Activated T-cell treated with anti-CD3 and anti-CD28 coated beads, Interleukin-2, amount 50 U/mL, for 4 hours (primary cell): ENCODE measurements at places on chromosomes 7 and 10.
A peak's percentile ranks its signal among the peaks of the same experiment; 100 is the strongest.

DNA sequence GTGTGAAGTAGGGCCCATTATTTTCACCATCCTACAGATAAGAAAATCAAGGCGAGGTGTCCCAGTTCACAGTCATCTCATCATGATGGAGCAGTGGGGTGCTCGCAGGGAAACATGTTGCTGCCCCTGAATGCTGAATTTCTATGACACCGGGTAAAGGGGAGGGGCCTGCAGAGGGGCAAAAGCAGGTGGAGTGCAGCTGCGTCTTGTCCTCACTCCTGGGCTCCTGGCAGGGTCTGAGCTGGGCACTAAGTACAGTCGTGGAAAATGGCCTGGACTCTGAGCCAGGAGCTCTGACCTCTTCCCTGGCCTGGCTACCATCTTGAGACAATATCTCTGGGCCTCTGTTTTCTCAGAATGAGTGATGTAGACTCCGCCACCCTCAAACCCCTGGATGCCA lies 253.1 kb upstream of the PITRM1 start:
- DNase-seq: no peak

DNA sequence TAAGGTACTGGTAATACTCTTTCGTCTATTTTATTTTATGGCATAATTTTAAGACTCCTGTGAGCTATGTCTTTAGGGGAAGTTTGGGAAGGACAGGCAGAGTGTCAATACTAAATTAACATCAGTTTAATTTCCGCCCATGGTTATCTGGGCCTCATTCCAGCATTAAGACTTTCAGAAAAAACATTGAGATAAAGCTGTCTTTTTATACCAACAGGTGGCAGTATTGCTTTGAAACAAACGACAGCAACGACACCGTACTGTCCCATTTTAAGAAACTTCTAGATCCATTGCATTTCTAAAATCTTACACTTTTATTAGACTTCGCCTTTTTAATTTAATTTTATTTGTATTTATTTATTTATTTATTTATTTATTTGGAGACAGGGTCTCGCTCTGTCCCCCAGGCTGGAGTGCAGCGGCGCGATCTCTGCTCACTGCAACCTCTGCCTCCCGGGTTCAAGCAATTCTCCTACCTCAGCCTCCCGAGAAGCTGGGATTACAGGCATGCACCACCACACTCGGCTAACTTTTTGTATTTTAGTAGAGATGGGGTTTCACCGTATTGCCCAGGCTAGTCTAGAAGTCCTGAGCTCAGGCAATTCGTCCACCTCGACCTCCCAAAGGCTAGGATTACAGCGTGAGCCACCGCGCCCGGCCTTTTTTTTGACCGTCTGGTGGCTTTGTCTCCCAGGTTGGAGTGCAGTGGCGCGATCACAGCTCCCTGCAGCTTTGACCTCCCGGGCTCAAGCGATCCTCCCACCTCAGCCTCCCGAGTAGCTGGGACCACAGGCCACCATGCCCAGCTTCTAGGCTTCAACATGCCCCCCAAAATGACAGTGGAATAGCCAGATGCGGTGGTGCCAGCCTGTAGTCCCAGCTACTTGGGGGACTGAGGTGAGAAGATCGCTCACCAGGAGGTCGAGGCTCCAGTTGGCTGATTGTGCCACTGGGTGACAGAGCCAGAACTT lies 78.7 kb upstream of the C1GALT1 start:
- DNase-seq: no peak

GRCh38 chr7:49089717-49090116 lies 165.4 kb downstream of the CDC14C start:
- DNase-seq: no peak

DNA sequence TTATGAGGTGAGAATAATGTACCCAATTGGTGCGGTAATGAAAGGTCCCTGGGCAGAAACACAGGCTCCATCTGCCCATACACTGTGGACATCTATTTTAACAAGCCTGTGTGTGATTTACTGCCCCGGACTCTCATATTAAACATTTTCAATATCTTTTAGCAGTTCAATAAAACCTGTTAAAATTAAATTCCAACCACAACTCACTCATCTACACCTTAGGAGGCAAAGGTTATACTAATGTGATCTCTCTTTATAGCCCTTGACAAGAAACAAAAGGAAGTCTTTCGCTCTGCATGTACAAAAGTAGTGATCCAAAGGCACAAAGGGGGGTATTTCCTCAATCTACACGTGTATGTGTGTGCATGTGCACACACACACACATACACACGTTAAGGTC lies 186.0 kb downstream of the PARD3 start:
- no peak for DNase-seq

DNA sequence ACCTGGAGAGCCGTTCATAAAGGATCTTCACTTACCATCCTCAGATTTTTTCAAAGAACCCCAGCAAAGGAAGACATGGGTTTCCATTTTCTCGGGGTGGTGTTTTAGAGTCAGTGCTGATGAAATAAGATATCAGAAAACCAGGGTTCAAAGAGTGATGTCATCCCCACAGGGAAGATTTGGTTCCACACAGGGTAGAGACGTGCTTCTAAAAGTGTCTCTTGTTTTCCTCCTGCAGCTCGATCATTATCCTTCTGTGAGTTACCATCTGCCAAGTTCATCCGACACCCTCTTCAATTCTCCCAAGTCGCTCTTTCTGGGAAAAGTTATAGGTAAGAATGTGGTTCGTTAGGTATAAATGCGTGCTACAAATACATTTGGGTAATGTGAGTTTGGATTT lies 323.8 kb upstream of the C7orf33 start:
- no peak for DNase-seq

- DNase-seq: no peak
These were observed 66.3 kb downstream of the CYTH3 start for GRCh38 chr7:6205971-6206660.

GRCh38 chr7:150738591-150739001 lies 1.4 kb downstream of the GIMAP5 start:
- no peak for DNase-seq

GRCh38 chr10:114708717-114709335 lies 50.8 kb upstream of the ABLIM1 start:
- DNase-seq: no peak

GRCh38 chr7:38760226-38760625 lies 129.1 kb upstream of the AMPH start:
- DNase-seq: no peak

- DNase-seq: no peak
These were observed 325.9 kb downstream of the TNS3 start for GRCh38 chr7:47256016-47256415.

DNA sequence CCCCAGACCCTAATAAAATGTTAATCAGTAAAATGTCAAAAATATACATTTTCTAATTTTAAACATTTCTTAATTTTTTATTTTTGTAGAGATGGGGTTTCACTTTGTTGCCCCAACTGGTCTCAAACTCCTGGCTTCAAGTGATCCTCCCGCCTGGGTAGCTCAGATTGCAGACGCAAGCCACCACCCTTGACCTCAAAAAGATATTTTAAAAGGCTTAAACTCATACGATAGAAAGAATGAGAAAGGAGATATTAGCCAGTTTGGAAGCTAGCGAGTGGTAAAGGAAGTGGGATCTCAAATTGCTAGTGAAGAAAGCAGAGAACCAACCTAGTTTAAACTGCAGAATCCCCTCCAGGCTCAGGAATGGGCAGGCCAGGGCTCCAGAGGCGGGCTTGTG lies 4.5 kb downstream of the WIPI2 start:
- DNase-seq: no peak

DNA sequence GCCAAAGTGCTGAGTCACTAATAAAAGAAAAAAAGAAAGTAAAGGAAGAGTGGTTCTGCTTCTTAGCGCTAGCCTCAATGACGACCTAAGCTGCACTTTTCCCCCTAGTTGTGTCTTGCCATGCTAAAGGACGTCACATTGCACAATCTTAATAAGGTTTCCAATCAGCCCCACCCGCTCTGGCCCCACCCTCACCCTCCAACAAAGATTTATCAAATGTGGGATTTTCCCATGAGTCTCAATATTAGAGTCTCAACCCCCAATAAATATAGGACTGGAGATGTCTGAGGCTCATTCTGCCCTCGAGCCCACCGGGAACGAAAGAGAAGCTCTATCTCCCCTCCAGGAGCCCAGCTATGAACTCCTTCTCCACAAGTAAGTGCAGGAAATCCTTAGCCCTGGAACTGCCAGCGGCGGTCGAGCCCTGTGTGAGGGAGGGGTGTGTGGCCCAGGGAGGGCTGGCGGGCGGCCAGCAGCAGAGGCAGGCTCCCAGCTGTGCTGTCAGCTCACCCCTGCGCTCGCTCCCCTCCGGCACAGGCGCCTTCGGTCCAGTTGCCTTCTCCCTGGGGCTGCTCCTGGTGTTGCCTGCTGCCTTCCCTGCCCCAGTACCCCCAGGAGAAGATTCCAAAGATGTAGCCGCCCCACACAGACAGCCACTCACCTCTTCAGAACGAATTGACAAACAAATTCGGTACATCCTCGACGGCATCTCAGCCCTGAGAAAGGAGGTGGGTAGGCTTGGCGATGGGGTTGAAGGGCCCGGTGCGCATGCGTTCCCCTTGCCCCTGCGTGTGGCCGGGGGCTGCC lies at the start of gene IL6:
IL6 (plus strand) TSS at position 294 of the 807 bp plus-strand sequence; CDS start at position 357, 63 bp downstream.
- peak; percentile 7 for DNase-seq

DNA sequence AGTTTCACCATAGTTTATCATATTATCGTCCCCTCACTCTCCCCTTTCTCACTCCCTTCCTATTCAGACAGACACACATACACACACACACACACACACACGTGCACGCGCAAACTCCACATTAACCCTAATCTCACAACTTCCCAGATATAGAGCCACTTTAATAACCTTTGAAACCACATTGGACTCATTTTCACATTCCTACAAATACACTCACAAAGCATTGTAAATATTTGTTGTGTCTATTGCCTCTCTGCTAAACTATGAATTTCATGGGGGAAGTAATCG lies 433.6 kb downstream of the GRM8 start:
- DNase-seq: no peak

DNA sequence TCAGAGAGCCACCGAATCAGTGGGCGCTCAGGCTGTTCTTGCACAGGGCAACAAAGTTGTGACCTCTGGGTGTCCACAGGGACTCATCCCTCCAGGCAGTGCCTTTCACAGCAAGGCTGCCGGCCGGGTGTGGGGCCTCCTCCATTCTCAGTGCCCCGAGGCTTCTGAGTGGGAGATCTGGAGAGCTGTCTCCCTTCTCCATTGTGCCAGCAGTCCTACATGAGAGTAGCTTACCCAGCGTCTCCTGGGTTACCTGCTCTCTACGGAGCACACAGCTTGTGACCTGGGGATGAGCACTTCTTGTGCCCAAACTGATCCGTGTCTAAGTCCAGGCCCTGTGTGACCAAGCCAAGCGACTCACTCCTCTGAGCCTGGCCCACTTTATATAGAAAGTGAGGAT lies 240.9 kb upstream of the GRB10 start:
- DNase-seq: no peak

GRCh38 chr10:31584098-31584631 lies 265.1 kb downstream of the ZEB1 start:
- DNase-seq: no peak

DNA sequence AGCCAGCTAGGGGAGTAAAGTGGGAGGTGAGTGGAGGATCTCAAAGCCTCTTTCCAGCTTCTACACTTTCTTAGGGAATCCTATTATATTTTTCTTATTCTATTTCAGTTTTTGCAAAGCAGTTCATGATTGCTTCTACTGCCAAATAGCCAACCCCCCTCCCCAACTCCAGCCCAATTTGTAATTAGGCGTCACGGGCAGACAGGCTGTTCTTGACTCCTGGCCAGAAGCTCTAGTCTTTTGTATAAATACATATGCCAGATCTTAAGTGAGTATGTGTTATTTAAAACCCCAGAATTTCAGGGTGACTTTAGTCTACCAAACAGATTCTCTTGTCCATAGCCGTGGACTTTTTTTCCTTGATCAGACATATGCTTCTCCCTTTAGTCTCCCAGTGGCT lies 255.2 kb downstream of the BUB3 start:
- no peak for DNase-seq

DNA sequence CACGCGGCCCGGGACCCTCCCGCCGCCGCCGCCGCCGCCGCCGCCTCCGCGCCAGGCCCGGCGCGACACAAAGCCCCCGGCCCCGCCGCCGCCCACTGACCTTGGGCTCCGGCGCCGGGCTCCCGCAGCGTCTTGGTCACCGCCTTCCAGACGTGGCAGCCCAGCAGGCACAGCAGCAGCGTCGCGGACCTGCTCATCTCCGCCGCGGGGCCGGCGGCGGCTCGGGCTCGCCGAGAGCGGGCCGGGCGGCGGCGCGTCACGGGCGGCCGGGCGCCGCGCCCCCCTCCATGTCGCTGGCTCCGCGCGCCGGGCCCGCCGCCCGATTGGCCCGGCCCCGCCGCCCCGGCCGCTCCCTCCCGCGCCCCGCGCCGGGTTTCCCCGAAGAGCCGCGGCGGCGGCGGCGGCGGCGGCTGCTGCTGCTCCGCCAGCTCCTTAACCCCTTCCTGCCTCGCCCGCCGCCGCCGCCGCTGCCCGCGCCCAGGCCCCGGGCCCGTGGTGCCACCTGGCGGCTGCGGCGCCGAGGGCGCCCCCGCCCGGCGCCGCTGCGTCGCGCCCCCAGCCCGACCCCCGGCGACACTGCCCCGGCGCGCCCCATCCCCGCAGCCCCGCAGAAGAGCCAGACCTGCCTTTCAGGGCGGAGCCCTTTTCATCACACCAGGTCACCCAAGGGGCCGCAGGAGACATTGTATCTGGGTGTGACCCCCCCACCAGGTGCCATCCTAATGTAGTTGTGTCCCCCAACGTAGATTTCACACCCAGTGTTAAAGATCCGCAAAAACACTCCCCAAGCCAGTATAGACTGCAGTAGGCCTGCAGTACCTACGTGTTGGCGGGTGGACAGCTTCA lies at the start of gene FAM171A1:
FAM171A1 (minus strand) TSS at position 434 of the 846 bp plus-strand sequence; CDS start at position 197, 237 bp downstream.
- peak; percentile 54 for DNase-seq

GRCh38 chr10:29546773-29547313 lies 87.9 kb downstream of the SVIL start:
- DNase-seq: no peak

DNA sequence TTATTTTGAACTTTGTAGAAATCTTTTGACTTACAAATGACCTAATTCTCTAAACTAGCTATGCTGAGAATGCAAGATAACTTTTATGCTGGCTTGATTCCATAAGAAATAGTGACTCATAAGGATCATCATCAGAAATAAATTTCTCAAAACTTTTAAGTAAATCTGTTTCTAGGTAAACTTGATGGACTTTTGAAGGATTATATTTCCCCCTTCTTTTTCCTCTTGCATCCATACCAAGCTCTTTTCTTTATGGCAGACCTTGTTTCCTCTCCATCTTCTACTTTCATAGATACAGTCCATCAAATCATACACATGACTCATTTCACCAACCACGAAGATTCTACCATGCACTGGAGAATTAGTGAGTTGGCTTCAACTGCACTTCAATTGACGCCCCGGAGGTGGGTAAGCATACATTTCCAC lies 336.3 kb downstream of the KCNMA1 start:
- no peak for DNase-seq
